Fibroblast of the aortic adventitia (primary cell): ENCODE measurements at places on chromosomes 12 and 14. TPM values are rescaled to one million over a fixed set of nuclear protein-coding genes. Genes with fewer than 3 reads are reported as not detected.

DNA sequence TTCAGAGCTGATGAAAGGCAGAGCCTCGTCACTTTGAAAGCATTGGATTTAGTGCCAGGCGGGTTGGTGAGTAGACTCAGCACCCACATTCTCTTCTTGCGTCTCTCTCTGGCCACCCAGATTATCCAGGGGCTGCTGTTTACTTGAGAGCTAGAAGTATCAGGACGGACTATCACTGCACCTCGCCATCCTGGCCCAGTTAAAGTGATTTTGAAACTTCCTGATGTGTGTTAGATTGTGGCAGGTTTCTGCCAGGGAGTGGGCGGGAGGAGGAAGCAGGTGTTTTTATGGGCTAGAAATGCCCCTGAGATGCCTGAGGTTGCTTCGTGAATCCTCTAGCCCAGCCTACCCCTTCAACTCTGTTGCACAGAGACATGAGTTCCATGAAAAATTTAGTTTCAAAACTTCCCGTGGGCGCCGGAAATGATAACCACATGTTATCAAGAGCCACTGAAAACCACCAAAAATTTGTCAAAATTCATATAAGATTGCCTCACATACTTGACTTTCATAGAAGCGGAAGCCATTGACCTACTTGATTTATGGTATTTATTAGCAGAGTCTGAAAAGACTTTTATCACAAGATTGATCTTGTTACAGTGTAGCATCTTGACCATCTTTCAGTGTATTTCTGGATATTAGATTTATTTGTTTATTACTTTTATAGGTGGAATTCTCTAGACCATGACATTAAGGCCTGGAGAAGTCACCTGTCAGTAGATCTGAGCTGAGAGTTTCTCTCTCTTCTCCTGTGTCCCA is 466.0 kb downstream of the RAD51B start:
- DNase-seq = no peak

FLVCR2 gene
- 0.90 and 1.1 TPM in 2 replicates for total RNA-seq

DNA sequence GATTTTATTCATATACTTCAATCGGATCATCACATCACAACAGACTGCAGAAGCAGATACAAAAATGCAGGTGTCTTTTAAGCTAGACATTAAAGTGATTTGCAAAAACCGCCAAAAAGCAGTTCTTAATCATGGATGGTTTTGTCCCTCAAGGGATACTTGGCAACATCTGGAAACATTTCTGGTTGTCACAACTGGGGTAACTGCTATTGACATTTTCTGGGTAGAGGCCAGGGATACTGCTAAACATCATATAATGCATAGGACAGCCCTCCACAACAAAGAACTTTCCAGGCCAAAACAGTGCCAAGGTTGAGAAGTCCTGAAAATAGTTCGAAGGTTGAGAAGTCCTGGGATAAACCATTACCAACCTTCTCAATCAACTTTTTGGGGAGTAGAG is 101.8 kb upstream of the BBS10 start:
- DNase-seq = no peak

TAS2R30 gene
- total RNA-seq = 6.9 and 16.4 TPM in 2 replicates
